Erythroblast (primary cell): ENCODE measurements at places on chromosomes 1 and 21.
A peak's percentile ranks its signal among the peaks of the same experiment; 100 is the strongest.

GRCh38 chr1:170676628-170677027 is 12.7 kb downstream of the PRRX1 start:
- DNase-seq = no peak

DNA sequence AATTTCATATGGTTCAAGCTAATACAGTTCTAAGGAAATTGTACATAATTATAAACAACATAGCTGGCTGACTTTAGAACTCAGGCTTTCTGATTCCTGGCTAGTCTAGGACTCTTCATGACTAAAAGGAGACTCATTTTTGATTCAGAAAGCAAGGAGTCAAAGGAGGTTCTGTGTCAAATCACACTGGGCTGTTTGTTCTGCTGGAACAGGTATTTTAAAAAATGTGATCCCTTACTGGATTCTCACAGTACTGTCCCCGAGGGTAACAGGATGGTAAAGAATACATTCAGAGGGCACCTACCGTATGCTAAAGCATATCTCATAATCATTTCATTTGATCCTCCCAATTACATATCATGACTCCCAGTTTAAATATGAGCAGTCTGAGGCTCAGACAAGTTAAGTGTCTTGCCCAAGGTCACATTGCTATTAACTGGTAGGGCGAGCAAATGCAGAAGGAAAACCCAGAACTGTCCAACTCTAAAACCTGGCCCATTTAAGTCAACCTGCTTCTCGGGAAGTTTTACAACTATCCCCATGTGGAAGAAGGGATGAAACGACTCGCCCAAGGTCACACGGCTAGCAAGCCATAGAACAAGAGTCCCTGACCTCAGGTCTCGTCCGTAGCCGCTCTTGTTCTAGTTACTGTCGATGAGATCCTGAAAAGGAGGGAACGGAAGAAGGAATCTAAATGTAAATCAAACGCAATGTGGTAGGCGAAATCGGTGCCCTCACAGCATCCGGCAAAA is 675 bp downstream of the MYSM1 start:
- peak; percentile 77 for DNase-seq

GRCh38 chr21:38740090-38740489 is 65.6 kb upstream of the ETS2 start:
- no peak for DNase-seq

- no peak for DNase-seq
These were observed 1496.4 kb downstream of the MRPL39 start for GRCh38 chr21:24110846-24111245.

- DNase-seq = peak; percentile 18
These were observed 1.0 kb upstream of the PGLYRP4 start for GRCh38 chr1:153349363-153350320.

GRCh38 chr1:218257371-218257770 is 27.7 kb upstream of the RRP15 start:
- no peak for DNase-seq

DNA sequence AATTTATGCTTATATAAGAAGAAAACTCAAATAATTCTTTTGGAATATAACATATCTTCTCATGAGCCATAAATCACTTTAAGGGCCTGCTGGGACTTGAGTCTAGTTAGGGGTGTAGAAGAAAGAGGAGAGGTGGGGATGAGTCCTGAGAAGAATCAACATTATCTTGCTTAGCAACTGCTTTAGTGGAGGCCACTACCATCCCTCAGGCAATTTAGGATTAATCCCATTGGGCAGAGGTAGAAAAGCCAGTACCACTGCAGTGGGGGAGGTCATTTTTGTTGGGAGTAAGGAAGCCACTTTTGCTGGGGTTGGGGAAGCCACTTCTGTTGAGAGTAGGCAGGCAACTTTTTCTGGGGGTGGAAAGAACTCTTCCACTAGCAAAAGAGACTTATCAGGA is 47.7 kb downstream of the SLC2A1 start:
- DNase-seq = no peak

- DNase-seq = no peak
These were observed 34.2 kb downstream of the RAP1GAP start for GRCh38 chr1:21634806-21635535.

DNA sequence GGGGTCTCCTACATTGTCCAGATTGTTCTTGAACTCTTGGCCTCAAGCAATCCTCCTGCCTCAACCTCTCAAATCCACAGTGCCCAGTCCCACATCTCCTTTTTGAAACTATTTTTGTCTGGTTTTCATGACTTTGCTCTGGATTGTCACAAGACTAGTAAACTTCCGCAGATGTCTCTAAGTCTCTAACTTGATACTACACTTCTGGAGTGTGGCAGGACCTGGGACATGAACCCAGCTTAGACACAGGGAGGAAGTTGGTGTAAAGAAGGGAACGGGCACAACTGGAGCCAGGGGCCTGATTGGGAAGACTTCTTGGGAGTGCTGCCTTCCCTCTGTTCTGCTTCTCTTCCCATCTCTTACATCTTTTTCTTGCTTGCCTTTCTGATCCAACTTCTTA is 16.2 kb upstream of the DISC1 start:
- DNase-seq = no peak

GRCh38 chr1:211574705-211575104 is 4.3 kb downstream of the SLC30A1 start:
- DNase-seq = no peak

GRCh38 chr21:42237577-42237976 is 18.6 kb downstream of the ABCG1 start:
- DNase-seq = no peak

GRCh38 chr1:151372058-151372934 is at the start of gene SELENBP1:
Gene SELENBP1, minus strand, starts transcription at chr1:151372705. Its CDS starts 64 bp downstream, at chr1:151372641.
- peak; percentile 79 for DNase-seq

DNA sequence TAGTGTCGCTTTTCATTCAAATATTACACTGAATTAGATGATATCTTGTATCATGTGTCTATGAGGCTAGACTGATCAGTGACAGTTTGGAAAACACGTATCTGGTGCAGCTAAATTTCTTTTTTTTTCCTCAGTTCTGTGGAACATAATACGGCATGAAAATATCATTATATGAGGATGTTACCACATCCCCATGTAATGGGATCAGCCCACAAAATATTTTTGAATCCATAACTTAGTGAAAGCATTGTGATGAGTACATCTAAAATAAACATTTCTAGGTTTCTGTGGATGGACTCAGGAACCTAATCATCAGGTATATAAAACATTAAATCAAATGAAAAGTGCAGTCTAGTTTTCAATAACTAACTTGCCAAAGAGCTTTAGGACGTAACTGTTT is 356.3 kb downstream of the USP25 start:
- DNase-seq = no peak

GRCh38 chr21:45861156-45861870 is 120.3 kb upstream of the COL6A1 start:
- DNase-seq = no peak

GRCh38 chr1:80248886-80249285 is 1242.4 kb upstream of the ADGRL4 start:
- no peak for DNase-seq

GRCh38 chr1:91718877-91719276 is 167.1 kb downstream of the TGFBR3 start:
- DNase-seq = no peak

- no peak for DNase-seq
These were observed 126.6 kb downstream of the PTPRC start for GRCh38 chr1:198765416-198765815.

DNA sequence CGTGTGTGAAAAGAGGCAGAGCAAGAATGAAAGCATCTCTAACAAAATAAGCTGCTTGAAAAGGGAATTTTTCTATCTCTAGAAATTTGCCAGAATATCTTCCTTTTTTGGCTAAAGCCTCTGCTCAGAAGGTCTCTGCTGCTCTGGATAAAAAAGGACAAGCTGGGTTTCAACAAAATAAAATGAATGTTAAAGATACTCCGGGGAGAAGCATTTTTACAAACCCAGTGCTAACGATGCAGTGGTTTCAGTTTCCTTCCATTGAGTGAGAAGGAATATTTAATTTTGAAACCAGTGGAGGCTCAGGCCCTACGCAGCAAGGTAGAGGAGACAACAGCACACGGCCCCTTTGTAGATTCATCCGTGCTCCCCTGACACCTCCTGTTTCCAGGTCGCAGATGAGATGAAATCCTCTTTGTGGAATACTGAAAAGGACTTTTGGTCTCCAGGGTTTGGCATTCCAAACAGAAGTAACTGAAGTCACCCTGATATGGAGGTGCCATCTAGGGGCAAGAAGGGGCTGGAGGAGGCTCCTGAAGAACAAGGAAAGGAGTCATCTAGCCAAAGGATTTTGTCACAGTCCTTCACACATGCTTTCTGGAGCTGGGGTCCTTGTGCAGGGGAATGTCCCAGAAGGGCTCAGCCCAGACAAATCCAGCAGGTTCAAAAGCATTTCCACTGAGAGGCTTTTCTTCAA is 65.7 kb upstream of the SYT6 start:
- no peak for DNase-seq

DNA sequence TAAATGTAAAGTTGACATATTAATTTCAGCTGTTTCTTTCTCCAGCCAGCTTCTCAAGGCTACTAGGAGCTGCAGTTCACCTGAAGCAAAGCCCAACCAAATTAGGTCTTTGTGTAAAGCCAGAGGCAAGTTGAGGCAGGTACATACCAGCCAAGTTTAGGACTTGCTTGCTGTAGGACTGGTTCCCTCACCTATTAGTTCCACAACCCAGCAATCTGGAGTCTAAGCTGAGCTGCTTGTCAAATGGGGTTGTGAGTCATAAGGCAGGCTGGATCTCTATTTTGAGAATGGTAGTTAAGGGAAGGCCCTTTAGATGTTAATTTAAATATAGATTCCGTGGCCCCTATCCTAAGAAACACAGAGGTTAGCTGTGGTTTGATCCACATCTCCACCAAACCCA is 7.6 kb upstream of the FLG2 start:
- DNase-seq = no peak

- no peak for DNase-seq
These were observed 8.6 kb downstream of the BEND5 start for GRCh38 chr1:48767975-48768510.

GRCh38 chr1:175881246-175881976 is 138.0 kb upstream of the TNR start:
- DNase-seq = no peak

- DNase-seq = no peak
These were observed 108.8 kb downstream of the NAV1 start for GRCh38 chr1:201647722-201648065.

DNA sequence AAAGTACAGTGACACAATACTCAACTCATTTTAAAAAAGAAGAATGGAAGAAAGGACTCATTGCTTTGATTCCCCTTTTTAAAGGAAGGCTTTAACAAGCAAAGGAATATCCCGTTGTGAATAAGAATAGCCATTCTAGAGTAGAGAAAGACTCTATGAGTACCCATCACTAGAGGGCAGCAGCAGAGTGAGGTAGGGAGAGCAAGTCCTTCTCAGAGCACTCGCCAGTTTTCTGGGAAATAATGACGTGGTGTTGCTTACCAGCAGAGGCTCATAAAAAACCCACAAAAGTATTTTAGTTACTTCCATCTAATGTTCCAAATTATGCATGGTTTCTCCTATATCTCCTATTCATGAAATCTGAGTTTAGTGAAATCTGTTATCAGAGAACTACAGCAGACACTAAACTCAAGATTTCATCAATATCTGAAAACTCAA is 74.6 kb downstream of the USP24 start:
- peak; percentile 92 for DNase-seq

GRCh38 chr1:163439471-163439870 is 117.7 kb downstream of the NUF2 start:
- DNase-seq = no peak

DNA sequence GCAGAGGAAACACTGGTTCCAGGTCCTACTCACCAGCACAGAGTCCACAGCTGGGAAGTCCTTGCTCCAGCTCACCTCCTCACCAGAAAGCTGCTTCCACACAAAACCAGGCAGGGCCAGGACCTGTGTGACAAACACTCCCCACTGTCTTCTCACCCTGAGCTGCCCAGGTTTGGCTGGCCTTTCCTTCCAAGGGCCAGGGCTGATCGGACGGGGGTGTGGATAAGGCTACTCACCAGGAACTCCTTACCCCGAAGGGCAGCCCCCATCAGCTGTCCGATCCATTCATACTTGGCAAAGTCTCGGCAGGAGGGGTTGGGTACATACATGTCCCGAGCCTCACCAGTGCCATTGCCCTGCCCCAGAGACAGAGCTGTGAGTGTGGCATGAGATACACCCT is 5.4 kb downstream of the HECTD3 start:
- no peak for DNase-seq

DNA sequence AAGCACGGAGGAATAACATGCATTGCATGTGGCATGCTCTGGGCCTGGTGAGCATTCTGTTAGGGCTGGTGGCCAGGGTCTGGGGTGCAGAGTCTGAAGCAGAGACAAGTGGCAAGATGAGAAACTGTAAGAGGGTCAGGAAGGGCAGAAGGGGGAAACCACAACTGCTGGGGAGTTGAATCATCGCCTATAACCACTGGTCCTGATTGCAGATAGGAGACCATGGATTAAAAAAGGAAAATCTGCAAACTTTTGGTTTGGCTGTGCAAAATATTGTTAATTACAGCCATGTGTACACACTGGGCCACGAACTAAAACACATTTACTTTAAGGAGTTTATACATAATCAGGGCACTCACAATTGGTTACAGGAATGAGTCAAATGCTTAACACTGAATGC is 76.6 kb downstream of the TGFBR3 start:
- DNase-seq = no peak

DNA sequence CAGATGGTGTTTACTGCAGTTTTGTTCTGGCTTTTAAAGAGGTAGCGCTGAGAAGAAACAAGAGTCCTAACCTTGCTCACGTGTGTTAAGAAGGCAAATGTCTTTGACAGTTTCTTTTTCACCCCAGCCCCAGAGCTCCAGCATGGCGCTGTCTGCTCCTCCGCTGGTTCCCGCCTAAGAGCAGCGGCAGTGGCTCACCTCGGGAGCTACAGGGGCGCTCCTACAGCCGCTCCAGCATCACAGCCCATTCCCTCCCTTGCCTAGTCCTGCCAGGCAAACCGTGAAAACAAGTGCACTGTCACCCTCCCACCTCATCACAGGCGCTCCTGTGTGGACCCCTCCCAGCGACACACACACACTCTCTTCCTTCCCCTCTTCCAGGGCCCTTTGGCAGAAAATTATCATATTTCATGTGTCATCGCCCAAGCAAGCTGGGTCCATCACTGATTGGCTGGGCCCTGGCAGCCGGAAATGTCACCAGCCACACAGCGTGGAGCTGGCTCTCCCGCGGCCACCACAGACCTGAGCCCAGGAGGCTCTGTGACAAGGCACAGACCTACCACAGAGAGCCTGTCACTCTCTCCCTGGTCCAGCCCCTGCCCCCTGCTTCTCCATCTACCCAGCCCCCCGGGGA is 1.2 kb upstream of the HIVEP3 start:
- DNase-seq = no peak
